Mucosa of descending colon (tissue), 3 donors: ENCODE measurements at places on chromosomes 6 and 20. TPM values are rescaled to one million over a fixed set of nuclear protein-coding genes. Genes with fewer than 3 reads are reported as not detected.

DNA sequence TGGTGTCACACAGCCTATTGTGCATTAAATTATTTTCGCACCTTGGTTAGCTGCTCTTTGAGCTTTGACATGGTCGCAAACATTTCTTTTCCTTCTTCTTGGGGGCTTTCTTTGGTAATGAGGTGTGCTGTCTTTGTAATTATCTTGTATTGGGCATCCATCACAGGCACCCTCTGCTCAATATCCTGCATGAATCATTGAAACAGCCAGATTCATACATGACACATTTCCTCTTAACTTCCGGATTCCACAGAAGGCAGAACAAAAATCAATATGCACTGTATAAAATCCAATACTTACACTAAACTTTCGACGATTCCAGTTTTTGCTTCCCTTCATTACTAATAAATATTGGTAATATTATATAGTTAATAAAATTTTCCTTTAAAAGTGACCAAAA lies 175.6 kb downstream of the SYNE1 start:
- no peak for DNase-seq

DNA sequence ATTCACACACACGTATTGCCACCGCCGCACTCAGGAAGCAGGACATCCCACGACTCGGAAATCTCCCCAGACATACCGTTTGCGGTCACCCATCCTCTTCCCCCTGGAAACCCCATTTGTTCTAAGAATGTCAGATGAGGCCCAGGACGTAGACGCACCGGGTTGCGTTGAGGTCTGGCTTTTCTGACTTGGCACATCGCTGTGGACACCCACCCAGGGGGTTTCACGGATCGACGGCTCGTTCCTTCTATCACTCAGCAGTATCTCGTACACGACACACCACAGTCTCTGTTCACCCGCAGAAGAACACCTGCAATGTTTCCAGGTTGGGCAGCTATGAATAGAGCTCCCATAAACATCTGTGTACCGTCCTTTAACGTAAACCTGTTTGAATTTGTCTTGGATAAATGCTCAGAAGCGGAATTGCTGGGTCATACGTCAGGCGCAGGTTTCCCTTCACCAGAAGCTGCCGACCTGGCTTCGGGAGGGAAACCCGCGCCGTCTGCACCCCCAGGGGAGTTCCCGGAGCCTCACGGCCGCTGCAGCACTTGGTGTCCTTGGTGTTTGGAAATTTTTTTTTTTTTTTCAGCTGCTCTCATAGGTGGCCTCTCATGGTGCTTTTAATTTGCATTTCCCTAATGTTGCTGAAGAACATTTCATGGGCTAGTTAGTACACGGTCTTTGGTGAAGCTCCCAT lies 9.3 kb upstream of the EEF1A2 start:
- DNase-seq, result no peak

GRCh38 chr20:46872328-46873211 lies 22.1 kb upstream of the EYA2 start:
- DNase-seq, result no peak

GRCh38 chr6:53805016-53805415 lies 10.2 kb downstream of the LRRC1 start:
- no peak for DNase-seq

Gene OLIG3
- total RNA-seq, result not detected
